ENCODE measurements at places on chromosomes 1 and 21.

- no peak for DNase-seq
These were observed 9.3 kb upstream of the SLX9 start for GRCh38 chr21:44930543-44930981.

DNA sequence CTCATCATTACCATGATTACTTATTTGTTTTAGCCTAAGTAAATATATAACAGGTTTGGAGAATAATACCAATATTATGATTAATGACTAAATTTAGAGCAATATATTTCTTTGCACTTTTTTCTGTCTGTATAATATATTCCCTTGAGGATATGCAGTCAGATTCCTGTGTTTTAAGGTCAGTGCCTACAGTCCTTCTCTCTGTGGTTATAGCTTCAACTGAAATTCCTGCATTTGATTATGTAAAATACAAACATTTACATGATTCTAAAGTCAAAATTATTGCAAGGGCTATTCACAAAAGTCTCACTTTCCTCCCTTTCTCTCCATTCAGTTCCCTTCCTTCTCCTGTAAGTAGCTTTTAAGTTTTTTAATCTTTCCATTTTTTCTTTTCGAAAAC is 142.9 kb upstream of the COL6A1 start:
- DNase-seq, result no peak

DNA sequence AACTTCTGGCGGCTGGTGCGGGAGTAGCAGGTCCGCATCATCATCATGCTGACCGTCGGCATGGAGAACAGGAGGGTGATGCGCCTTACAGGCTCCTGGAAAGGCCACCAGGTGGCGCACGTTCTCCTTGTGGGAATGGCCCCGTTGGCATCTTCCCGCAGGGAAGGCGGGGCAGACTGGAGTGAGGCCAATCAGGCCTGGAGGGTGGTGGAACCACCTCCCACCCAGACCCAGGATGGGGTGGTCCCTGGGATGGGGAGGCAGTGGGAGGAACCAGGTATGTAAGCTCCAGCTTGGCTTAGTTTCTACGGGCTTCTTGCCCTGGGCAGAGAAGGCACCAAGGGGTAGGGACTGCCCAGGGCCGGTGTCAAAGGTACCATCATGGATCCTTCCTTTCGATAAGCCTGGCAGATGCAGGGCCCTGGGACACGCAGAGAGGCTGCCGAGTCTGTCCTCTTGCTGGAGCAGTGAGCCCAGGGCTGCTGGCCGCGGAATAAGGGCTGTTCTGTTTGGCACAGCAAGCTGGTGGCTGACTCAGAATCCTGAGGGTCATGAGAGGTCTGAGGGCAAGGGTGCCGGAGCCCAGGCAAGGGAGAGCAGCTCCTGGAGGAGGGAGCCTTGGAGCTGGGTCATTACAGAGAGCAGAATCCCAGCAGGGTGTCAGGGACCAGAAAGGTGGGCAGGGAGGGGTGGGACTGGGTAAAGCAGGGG is 8.7 kb upstream of the LGR6 start:
- no peak for DNase-seq

DNA sequence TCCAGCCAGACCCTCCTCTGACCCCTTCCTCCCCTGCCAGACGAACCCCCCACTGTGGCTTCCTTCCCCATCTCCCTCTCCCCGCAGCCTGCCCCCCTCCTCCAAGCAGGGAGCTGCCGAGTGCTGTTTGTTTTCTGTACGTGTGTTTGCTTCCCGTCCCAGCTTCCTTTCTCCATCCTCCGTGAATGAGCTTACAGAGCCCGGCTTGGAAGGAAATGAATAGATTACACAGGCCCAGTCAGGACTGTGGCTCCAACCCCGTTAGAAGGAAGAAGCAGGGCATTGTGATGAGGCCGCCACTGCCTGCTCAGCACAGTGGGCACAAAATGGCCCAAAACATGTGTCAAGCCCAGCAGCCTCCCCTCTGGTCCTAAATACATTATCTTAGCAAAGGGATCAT is 123.2 kb downstream of the IGSF21 start:
- no peak for DNase-seq

DNA sequence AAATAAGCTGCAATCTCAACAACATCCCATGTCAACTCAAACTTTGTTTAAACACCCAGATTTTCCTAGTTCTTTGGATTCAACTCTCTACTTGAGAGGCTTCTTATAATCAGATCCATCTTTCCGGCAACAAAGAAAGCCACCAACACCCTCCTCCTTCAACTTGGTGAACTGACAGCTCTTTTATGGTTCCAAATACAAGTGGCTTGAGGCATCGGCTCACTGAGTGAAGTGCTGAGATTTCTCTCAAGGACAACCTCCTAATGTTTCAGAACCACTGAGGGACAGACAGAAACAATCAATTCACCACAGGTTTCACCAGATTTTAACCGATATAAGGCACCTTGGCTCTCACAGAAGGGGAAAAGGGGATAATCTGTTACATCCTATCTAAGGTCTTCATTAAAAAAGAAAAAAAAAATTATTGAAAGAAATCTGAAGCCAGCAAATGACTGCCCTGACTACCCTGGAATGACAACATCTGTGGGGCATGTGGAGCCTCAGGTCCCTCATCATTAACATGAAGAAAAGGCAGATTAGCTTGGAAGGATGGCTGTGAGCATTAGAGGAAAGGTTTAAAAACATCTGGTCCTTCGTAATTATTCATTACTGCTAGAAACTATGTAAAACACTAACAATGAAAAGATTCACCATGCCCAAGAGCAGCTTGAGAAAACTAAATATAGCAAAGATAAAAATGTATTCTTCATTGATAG is 50.9 kb downstream of the PTPN14 start:
- DNase-seq, result no peak

DNA sequence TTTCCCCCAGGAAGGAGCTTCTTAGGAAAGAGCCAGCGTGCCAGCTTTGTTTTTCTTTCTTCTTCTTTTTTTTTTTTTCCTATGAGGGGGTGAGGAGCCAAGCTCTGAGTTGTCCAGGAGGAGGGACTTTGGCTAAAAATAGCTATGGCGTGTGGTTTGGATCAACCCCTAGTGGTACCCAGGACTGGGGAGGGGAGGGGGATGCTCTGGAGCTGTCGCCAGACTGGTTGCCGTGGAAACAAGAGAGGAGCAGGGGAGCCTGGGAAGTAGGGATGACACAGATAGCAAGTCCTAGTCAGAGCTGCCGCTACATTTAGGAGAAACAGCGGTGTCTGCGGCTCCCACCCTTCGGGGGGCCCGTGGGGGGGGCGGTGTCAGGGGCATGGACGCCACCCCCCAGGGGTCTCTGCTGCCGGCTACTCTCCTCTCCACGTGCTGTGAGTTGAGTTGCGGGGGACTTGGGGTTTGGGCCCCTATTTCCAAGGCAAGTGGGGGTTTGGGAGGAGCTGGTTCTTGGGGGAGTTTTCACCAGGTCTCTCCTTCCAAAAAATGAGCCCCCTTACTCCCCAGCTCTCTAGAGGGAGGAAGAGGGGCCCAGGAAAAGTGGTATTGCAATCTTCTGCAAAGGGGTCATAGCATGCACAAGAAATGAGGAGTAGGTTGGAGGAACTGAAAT is at the start of gene KCNJ9:
KCNJ9 (plus strand) TSS at position 278 of the 676 bp plus-strand sequence. CDS start 2,493 bp downstream, outside the sequence.
- peak; percentile 72 for DNase-seq

DNA sequence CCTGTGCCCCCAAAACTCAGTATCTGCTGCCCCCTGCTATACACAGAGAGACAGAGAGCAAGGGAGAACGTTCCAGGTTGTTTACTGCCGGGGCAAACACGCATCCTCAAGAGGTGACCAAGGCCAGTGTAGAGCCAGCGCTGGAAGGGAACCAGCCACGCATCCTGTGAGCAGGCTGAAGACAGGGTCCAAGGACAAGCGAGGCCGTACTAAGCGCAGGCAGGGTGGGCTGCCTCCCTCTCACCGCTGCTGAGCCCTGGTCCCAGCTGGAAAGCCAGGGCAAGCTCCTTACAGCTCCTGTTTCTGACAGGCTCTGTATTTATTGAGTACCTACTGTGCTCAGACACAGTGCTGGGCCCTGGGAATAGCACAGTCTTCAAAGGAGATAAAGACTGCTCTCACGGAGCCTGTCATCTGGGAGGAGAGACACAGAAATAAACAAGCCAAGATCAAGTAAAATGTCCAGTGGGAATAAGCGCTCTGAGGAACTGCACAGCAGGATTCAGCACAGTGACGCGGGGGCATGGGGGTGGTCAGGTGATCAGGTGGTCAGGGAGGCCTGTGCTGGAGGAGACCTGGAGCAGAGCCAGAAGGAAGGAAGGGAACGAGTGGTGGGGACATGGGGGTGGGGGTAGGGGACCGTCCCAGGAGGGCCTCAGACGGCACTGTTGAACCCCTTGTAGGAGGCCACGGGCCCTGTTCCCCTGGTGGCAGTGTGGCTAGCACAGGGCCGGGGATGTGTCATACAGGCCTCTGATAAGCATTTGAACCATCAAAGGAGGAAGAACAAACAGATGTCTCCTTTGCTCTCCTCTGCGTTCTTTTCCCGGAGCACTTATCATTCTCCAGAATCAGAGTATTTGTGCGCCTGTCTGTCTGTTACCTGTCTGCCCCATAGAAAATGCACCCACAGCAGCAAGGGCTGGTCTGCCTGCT is 37.8 kb upstream of the EFHD2 start:
- no peak for DNase-seq

- DNase-seq, result no peak
These were observed 14.0 kb downstream of the CAPZA1 start for GRCh38 chr1:112633628-112634027.

DNA sequence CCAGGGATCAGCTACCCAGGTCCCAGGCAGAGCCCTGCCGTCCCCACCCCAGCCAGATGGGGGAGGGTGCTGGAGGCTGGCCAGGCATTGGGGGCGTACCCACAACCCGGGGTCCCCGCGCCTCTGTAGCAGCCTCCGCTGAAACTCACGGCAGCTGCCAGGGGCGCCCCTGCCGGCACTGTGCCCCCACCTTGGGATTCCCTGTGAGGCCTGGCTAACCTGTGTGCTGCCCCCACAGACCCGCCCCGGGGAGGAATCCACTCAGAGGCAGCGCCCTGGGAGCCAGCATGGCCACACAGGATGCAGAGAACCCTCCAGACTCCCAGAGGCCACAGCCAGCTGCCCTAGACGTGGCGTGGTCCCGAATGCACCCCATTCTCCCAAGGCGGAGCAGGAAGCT is 3.8 kb downstream of the DVL1 start:
- DNase-seq, result no peak

DNA sequence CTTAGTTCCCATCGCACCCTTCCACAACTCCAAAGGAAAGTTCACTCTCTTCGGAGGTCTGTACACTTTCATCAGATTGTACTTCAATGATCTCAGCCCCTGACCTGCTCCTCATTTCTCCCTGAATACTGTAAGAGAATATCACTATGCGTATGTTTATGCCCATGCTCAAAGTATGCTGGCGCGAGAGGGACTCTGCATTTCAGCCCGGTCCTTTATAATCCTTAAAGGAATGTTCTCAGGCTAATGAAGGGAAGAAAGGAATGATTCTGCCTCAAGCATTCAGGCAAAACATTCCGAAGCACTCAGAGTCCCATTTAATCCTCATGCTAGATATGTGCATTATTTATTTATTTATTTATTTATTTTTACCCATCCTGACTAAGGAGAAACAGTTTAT is 76.8 kb downstream of the PLD5 start:
- no peak for DNase-seq

DNA sequence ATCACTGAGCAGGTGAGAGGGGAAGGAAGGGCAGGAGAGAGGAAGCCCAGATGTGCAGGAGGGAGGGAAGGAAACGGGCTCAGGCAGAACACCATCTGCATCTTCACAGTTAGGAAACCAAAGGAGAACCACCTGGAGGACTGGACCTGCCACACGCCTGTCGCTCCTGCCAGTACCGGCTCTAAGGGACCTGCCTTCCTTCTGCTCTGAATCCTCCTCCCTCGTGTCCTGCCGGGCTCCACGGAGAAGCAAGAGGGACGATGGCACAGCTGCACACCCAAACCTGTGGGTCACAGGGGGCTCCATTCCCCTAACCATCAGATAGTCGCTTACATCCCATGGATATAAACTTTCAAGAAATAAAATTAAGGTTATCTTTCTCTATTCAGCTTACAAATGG is 56.1 kb downstream of the TOR1AIP2 start:
- no peak for DNase-seq

- DNase-seq, result no peak
These were observed 9.9 kb downstream of the ARHGEF10L start for GRCh38 chr1:17549384-17549783.

Measured in C1 segment of cervical spinal cord (tissue), 14 donors.